PC-9 (cell line): ENCODE measurements at places on chromosomes 7 and 10. TPM values are rescaled to one million over a fixed set of nuclear protein-coding genes. Genes with fewer than 3 reads are reported as not detected.

GRCh38 chr10:1553951-1554350 is 183.4 kb downstream of the ADARB2 start:
- no peak for DNase-seq

GRCh38 chr7:87003872-87004798 is 55.3 kb downstream of the ELAPOR2 start:
- no peak for DNase-seq

DNA sequence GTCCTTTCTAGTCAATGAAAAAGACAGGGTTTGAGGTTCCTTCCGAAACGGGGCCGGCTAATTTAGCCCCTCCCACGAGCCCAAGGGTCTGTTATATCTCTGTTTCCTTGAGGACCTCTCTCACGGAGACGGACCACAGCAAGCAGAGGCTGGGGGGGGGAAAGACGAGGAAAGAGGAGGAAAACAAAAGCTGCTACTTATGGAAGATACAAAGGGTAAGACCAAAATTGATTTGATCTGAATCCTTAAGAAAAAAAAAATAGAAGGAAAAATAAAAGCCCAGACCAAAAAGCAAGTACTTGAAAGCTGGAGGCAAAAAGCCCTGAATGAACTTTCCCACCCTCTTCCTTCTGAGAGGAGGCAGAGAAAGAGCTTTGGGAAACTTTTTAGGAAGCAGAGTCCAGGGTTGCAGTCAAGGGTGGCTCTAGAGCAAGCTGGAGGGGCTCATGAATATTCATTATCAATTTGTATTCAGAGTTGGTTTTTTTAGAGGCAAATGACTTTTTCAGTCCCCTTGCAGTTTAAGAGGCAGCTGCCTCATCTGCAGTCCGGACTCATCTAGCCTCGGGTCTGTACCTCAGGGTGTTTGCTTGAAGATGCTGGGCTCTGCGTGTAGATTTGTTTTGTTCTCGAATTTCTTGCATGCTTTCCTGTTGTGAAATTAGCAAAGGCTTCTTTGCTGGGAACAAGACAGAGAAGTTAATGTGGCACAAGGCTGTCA is at the start of gene ENTPD1:
TSS of gene ENTPD1 (plus strand) at position 123 of the 721 bp plus-strand sequence. CDS start at position 200, 77 bp downstream.
- no peak for DNase-seq

Gene ZWINT
- 81.1 and 102 TPM in 2 replicates for total RNA-seq

Gene CASP2
- 52.7 and 67.2 TPM in 2 replicates for total RNA-seq

Gene ZNF736
- total RNA-seq: 20.1 and 20.8 TPM in 2 replicates

DNA sequence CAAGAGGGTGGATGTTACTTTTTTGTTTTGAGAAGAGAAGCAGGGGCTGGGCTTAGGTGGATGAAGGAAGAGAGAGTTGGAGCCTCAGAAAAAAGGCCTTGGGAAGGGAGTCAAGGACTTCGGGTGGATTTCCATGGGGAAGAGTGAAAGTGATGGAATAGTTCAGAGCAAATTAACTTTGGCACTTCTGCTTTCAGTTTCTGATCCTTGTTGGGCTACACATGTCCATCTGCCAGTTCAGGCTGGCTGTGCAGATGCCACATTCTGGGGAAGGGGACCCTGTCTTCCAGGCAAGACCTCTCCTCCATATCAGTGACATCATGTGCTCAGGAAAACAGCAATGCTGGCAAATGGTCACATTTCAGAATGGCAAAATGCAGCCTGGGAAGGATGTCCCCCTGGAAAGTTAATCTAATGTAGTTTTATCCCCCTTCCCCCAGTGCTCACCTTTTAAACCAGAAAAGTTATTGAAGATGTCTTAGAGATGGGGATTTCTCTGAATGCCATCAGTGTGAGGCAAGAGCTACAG is 86.0 kb downstream of the WDFY4 start:
- DNase-seq: no peak

GRCh38 chr7:128362670-128363069 is 1.2 kb upstream of the PRRT4 start:
- no peak for DNase-seq
